ENCODE measurements at places on chromosomes 5 and 9.

- no peak for DNase-seq
These were observed 358.9 kb downstream of the ICE1 start for GRCh38 chr5:5781335-5781734.

DNA sequence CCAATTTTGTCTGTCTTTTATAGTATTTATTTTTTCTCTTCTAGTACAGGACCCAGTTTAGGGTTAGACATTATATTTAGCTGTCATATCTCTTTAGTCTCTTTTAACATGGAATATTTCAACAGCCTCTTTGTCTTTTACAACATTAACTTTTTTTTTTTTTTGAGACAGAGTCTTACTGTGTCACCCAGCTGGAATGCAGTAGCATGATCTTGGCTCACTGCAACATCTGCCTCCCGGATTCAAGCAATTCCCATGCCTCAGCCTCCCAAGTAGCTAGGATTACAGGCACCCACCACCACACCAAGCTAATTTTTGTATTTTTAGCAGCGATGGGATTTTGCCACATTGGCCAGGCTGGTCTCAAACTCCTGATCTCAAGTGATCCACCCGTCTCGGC is 90.1 kb downstream of the ADAMTS6 start:
- no peak for DNase-seq

DNA sequence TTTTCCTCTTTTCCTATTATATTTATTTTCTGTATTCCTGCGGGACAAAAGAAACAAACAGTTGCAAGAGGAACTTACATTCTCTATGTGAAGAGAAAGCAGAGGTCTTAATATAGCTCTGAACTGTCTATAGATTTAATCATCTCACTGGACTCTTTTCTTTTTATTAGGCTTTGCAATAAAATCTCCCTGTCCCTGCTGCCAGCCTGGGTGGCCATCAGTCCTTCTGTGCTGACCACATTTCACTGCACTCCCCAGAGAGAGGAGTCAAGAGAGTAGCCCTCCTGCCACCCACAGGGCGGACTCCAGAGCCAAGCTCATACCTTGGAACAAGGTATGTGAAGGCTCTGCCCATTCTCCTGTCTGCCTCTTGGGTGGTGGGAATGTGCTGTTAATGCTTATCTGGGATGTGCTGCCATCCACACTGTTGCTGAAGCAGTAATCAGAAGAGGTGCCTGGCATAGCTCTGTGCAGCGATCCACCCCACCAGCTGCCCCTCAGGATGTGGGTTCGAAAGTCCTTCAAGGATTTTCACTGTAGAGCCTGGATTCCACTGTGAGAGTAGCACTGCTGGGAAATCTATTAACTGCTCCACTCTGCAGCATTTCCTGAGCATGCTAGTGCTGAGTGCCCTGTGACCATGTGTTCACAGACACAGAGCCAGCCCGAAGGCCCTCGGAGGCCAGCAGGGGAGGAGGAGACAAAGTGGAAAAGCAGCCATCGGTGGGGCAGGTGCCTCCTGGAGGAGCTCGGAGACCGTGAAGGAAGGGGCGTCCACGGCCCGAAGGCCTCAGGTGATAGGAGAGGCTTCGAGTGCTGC is 334.6 kb downstream of the MED10 start:
- no peak for DNase-seq

- DNase-seq: no peak
These were observed 83.6 kb downstream of the GDNF start for GRCh38 chr5:37756248-37756647.

DNA sequence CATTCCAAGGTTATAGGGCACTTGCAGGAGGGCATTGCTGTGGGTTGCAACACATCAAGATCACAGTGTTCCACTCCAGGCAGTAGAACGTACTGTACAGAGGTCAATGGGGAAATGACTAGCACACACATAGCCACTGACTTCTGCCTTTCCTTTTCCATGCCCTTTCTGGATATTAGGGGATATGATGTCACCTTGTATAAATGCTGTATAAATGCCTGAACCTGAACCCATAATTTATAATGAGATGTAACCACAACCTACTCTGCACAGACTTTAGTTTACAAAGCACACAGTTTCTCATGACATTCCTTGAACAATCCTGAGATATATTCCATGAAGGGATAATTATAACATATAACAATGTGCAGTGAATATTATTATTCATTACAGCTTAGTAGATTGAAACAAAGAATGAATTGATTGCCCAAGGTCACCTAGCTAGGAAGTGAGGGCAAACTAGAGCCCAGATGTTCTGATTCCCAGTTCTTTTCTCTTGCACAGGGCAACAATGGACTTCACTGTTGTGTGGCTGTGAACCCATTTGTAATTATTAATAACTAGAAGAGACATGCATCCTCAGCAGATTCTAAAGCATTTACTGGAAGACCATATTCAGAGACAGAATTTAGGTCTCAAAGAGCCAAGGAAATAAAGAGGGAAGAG is 5.6 kb upstream of the ABLIM3 start:
- DNase-seq: no peak

DNA sequence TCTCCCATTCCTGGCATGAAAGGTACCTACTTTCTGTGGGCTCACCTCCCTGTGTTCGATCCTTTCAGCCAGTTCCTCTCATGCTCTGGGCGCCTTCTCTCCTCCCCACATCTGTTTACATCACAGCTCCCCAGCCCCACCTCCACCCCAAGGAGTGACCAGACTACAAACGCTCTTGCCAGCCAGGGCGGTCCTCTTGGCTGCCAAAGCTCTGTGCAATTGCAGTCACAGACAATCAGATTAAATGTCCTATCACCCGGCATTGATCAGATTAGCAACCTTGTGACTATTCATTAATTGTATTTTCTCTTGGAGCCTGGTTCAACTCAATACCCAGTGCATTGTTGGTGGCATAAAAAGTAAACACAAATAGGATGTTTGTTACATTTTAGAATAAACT is 211.2 kb upstream of the TBCA start:
- no peak for DNase-seq

DNA sequence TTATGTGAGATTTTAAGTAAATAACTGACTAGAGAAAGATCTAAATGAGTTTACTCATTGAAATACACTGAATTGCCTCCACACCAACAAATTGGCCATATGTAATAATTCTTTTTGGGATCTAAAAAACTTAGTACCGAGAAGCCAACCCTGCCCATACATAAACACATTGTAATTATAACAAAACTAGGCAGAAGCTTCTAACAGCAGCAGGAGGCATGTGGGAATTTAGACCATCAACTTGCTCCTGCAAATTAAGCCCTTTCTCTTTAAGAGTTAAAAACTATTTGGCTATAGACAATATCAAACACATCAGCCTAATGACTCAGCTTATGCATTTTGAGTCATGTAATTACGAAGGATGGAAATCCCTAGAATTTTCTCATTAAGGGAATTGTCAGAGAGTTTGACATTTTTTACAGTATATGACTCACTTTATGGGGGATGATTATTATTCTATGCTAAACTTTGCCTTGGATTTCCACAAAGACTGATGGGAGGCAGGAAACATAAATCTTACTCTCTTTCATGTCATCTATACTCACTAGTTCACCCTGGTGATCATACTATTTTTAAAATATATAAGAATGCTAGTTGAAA is 1.0 kb downstream of the IL7R start:
- no peak for DNase-seq

DNA sequence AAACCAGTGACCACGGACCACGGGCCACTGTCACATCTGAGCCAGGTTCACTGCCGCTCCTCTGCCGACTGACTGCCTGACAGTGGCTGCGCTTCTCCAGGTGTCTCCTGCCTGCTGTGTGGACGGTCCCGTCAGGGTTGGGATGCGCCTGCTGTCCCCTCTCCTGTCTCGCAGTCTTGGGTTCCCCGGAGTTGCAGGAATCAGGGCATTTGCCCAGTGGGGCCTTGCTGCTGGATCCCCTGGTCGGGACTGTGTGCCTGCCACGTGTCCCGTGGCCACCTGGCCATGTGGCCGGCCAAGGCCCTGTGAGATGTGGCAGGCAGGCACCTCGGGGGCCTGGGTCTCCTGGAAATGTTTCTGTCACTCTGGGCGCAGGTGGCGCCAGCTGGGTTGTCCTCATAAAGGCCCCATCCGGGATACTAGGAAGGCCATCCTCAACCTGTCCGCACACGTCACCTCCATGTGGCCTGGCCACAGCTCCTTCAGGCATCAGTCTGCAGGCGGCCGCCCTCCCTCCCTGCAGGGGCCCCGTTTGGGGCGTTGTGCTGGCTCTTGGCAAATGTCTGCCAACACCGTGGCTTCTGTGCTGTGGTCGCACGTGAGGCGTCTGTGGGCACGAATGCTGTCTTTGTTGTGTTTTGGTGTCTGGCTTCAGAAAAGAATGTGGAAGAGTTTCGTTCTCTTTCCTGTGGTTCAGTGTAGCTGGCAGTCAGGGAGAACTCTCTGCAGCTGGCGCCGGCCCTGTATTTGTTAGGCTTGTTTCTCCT is 6.4 kb upstream of the TOR4A start:
- DNase-seq: no peak

DNA sequence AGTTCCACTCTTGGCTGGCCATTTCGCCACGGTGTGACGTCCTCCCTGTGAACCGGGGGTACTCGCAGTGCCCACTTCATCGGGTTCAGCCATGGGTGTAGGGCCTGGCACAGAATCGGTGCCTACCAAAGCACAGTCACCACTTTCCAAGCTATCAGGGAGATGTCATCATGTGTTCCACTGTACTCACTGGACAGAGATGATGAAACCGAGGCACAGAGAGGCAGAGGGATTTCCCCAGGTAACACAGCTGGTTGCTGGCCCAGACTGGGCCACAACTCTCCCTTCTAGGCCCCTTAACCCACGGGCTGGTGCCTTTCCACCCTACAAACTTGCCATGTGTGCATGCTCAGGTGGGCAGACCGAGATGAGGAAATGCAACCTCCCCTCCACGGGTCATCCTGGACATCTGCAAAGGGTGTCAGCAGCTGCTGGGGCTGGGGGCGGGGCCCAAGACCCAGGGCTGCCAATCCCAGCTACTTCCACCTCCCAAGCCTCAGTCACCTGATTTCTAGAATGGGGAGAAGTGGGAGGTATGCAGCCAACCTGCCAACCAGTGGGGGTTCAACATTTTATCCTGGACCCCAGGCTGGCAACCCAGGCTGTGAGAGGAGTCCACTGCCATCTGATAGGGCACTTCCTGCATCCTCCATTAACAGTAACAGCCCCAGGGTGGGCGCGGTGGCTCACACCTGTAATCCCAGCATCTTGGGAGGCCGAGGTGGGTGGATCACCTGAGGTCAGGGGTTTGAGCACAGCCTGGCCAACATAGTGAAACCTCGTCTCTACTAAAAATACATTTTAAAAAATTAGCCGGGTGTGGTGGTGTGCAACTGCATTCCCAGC is 893 bp upstream of the SH2D3C start:
- no peak for DNase-seq

All from D721Med (cell line).